Ovary (tissue), 10 donors: ENCODE measurements at places on chromosomes 1 and 21. TPM values are rescaled to one million over a fixed set of nuclear protein-coding genes. Genes with fewer than 3 reads are reported as not detected.

Gene SETD4
- total RNA-seq, result 12.2 TPM

Gene PLA2G2F
- 0.30 TPM for total RNA-seq

Gene CCDC185
- total RNA-seq, result not detected

Gene NGF
- 14.1 TPM for total RNA-seq

Gene NSL1
- total RNA-seq, result 29.8 TPM

Gene GAS5
- total RNA-seq, result 1,217 TPM

DNA sequence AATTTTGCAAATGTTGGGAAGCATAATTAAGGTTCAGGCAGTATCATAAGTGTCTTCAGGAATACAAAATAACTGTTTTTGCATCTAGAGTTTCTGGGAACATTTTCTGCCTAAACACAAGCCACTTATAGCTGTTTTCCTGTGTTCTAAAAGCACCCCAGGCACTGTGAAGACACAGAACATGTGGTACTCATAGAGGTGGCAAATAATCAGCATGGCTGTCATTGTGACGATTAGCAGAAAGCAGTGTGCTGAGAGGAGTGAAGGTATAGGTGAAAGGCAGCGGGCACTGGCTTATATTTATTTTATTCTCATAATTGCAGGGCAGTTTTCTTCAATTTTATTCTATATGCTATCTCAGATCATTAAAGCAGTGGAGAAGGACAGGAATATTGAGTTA lies 119.6 kb downstream of the LRRC53 start:
- H3K4me1 ChIP-seq, result peaks cover 10% of the 10 kb centered on the region

DNA sequence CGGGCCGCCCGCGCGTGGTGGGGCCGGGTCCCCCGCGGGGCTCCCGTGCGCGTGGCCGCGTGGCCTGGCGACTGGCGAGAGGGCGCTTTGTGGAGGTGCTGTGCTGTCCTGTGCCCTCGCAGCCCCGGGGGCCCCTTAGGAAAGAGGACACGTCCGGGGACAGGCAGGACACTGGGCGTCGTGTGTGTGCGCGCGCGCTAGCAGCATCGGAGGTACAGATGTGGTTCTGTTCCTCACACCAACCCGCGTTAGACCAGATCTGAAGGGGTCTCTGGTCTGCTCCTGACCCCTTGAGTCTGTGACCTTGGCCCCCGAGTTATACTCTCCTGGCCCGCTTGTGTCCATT lies 489 bp downstream of the ACTN2 start:
- no peak for DNase-seq
- H3K27me3 ChIP-seq, result no peaks in the 10 kb centered on the region
- no peak overlapping the region for H3K27ac ChIP-seq
- H3K4me3 ChIP-seq, result peak overlapping the region; percentile 34

DNA sequence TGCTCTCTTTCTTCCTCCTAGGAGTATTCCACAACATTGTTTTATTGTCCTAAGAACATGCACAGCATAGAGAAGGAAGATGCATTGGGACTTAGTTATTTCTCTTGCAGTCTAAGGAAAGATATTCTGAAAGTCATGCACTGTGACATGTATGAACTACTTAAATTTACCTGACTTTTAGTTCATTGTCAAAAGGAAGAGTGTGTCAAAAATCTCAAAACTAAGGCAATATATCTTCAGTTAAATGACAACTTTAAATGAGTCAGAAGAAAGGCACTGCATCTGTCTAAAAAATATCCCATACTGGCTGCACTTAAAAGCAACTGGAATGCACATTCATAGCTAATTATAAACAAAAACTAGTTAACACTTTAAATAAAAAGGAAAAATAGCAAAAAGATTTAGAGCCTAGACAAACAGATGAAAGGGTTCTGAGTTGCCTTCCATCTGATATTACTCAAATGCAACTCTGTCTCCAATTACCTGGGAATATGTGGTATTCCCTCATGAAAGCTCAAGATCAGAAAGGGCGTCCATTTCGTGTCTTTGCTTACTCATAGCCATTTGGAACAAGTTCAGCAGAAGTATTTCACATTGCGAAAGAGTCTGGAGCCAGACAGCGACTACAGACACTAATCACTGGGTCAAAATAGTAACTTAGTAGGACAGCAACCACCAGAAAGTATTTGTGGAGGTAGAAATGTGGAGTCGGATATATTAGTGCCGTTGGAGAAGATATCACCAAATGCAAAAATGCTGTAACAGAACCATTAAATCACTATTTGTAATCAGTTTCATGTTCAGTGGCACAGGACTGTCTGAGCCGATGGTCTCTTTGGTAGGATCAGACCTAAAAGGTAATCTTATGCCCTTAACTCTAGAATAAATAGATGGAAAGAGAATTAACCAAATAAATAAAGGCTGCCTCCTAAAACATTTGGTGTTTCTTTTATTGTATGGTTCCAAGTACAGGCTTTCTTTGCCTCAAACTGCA lies 225.7 kb downstream of the GREM2 start:
- no peaks in the 10 kb centered on the region for H3K4me1 ChIP-seq
- H3K4me3 ChIP-seq, result no peak overlapping the region
- no peaks in the 10 kb centered on the region for H3K36me3 ChIP-seq
- H3K27ac ChIP-seq, result no peak overlapping the region

DNA sequence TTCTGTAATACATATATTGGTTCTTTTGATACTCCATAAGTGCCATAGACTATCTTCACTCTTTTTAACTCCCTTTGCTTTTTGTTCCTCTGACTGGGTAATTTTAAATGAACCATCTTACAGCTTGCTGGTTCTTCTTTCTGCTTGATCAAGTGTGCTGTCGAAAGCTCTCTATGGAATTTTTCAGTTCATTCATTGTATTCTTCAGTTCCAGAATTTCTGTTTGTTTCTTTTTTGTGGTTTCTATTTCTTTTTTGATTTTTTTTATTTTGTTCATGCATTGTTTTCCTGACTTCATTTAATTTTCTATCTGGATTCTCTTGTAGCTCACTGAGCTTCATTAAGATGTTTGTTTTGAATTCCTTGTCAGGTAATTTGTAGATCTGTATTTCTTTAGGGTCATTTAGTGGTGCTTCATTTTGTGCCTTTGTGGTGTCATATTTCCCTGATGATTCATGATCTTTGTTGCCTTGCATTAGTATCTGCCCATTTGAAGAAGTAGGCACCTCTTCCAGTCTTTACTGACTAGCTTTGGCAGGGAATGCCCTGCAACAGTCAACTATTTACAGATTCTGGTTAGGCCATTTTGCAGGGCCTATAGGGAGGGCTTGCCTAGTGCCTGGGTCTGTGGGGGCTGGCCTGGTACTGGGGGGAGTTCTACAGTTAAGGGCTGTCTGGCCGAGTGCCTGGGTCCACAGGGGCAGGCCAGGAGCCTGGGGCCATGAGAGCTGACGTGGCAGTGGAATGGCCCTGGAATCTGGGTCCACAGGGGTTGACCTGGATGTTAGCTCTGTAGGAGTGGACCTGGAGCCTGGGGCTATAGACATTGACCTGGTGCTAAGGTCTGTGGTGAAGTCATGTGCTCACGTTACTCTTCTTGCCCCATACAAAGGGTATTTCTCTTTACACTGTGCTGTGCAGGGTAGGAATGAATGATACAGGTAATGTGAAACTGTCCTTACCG lies 89.7 kb downstream of the MAGI3 start:
- H3K4me1 ChIP-seq, result no peaks in the 10 kb centered on the region
- no peaks in the 10 kb centered on the region for H3K36me3 ChIP-seq
- no peak for DNase-seq

DNA sequence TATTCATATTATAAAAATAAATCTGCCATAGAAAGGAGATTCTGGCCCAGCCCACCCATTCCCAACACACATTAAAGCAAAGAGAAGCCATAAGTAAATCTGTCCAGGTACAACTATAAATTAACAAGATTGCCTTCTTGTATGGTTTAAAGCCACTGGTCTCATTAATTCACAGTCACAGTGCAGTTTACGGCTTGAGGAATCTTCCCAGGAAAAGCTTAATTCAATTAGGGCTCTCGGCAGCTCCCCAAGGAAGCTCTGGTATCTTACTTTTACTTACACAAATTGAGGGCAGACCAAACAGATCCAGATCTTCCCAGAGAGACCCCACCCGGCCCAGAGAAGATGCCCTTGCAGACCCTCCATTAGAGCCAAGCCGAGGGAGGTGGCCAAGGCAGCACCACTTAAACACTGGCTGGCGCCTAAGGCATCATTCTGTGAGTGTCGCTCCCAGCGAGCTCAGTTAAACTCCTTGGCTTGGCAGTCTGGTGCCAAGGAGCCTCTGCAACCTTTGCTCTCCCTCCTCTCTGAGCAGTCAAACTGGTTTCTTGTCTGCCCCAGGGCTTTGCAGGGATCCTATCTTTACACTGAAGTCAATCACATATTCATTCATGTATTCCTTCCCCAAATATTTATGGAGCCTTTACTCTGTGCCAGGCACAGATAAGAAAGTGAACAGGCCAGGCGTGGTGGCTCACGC lies 10.7 kb downstream of the SLC9A1 start:
- H3K27ac ChIP-seq, result no peak overlapping the region
- peaks cover 3% of the 10 kb centered on the region for H3K4me1 ChIP-seq
- no peak overlapping the region for H3K4me3 ChIP-seq
- DNase-seq, result no peak
- H3K27me3 ChIP-seq, result no peaks in the 10 kb centered on the region

- H3K4me3 ChIP-seq, result no peak overlapping the region
- DNase-seq, result no peak
- H3K27me3 ChIP-seq, result no peaks in the 10 kb centered on the region
Observed at GRCh38 chr1:234322979-234323378, 50.3 kb upstream of the COA6 start.

DNA sequence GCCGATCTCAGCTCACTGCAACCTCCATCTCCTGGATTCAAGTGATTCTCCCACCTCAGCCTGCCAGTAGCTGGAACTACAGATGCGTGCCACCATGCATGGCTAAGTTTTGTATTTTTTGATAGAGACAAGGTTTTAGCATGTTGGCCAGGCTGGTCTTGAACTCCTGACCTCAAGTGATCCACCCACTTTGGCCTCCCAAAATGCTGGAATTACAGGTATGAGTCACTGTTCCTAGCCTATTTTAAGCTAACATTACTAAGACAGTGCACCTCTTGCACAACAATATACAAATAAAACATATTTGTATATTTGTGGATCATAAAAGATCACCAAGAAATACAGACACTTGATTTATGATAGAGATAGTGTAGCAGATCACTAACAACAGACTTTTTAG lies 139.1 kb downstream of the DUSP10 start:
- no peaks in the 10 kb centered on the region for H3K27me3 ChIP-seq
- no peak overlapping the region for H3K4me3 ChIP-seq
- no peaks in the 10 kb centered on the region for H3K4me1 ChIP-seq
- H3K27ac ChIP-seq, result no peak overlapping the region

- peak overlapping the region; percentile 89 for H3K4me3 ChIP-seq
- peak; percentile 92 for DNase-seq
- no peaks in the 10 kb centered on the region for H3K27me3 ChIP-seq
- no peaks in the 10 kb centered on the region for H3K36me3 ChIP-seq
Observed at GRCh38 chr1:27365372-27366112, 1.2 kb downstream of the MAP3K6 start.

GRCh38 chr1:245915841-245916240 lies 591.2 kb downstream of the SMYD3 start:
- H3K4me3 ChIP-seq, result no peak overlapping the region
- H3K27me3 ChIP-seq, result no peaks in the 10 kb centered on the region
- H3K4me1 ChIP-seq, result no peaks in the 10 kb centered on the region

DNA sequence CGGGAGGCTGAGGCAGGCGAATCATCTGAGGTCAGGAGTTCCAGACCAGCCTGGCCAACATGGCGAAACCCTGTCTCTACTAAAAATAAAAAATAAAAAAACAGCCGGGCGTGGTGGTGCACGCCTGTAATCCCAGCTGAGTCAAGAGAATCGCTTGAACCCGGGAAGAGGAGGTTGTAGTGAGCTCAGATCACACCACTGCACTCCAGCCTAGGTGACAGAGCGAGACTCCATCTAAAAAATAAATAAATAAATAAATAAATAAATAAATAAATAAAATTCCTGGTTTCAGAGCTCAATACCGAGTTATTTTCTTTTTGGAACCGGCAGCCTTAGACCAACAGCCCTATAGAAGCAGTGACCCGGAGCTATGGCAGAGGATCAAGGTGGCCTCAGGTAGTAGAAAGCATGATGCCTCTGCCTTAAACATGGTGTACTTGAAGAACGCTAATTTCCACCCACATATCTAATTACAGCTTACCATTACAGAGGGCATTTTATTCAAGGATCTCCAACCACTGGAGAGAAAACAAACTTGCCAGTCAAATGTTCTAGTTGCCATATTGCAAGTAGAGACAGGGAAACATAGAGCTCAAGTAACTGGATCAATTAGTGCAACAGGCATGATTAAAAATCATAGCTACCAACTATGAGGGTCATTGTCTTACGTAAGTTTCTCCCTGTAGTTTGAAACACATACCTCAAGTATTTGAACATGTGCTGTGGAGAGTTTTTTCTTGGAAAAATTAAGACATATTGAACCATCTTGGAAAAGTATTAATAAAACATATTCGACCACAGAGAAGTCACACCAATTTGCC lies 2.0 kb upstream of the ENAH start:
- H3K4me1 ChIP-seq, result peaks cover 7% of the 10 kb centered on the region
- H3K27ac ChIP-seq, result peak overlapping the region; percentile 99
- no peak for DNase-seq
- no peak overlapping the region for H3K4me3 ChIP-seq

DNA sequence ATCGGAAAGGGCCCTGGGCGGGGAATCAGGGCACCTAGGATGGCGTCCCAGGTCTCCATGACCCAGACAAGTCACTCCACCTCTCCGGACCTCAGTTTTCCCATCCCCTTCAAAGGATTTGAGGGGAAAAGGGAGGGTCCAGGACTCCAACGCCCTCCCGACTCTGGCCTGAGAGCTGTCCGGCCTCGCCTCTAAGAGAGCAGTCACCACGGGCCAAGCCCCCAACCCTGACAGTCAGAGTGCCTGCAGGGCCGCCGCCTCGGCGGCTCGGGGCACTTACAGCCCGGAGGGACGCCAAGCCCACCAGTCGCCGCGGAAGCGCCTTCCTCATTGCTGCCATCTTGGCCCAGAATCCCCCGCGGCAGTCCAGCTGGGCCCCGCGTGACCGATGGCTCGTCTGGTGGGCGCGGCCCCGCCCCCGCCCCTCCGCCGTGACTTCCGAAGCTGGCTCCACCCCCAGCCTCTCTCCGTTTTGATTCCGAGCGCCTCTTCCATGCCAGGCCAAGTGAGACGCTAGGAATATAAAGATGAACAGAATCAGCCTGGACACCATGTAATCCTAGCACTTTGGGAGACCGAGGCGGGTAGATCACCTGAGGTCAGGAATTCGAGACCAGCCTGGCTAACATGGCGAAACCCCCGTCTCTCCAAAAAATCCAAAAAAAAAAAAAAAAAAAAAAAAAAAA lies at the start of gene HMGCL:
Gene HMGCL (minus strand): TSS at position 354 of the 686 bp plus-strand sequence. CDS start 14 bp downstream, at position 340.
- peak within 1 kb of the TSS; percentile 90 for H3K27ac ChIP-seq
- peaks cover 3% of the 10 kb centered on the region for H3K4me1 ChIP-seq
- DNase-seq, result peak; percentile 93
- H3K36me3 ChIP-seq, result no peaks in the 10 kb centered on the region
- no peaks in the 10 kb centered on the region for H3K27me3 ChIP-seq

GRCh38 chr1:210234329-210234757 lies 1.7 kb downstream of the SERTAD4 start:
- no peaks in the 10 kb centered on the region for H3K36me3 ChIP-seq
- no peak for DNase-seq
- H3K4me1 ChIP-seq, result peaks cover 10% of the 10 kb centered on the region
- no peaks in the 10 kb centered on the region for H3K27me3 ChIP-seq

- H3K27ac ChIP-seq, result no peak overlapping the region
- no peak overlapping the region for H3K4me3 ChIP-seq
- no peaks in the 10 kb centered on the region for H3K4me1 ChIP-seq
- H3K36me3 ChIP-seq, result no peaks in the 10 kb centered on the region
Observed at GRCh38 chr1:34786521-34787325, 5.7 kb downstream of the GJB3 start.
